ENCODE measurements at places on chromosomes 16 and 17.

- DNase-seq: no peak
Observed at GRCh38 chr16:79656553-79657115, 56.1 kb upstream of the MAF start.

GRCh38 chr17:59761385-59762048 is 54.1 kb downstream of the VMP1 start:
- DNase-seq: peak; percentile 60

GRCh38 chr16:78462288-78463208 is 363.1 kb downstream of the WWOX start:
- DNase-seq: no peak

DNA sequence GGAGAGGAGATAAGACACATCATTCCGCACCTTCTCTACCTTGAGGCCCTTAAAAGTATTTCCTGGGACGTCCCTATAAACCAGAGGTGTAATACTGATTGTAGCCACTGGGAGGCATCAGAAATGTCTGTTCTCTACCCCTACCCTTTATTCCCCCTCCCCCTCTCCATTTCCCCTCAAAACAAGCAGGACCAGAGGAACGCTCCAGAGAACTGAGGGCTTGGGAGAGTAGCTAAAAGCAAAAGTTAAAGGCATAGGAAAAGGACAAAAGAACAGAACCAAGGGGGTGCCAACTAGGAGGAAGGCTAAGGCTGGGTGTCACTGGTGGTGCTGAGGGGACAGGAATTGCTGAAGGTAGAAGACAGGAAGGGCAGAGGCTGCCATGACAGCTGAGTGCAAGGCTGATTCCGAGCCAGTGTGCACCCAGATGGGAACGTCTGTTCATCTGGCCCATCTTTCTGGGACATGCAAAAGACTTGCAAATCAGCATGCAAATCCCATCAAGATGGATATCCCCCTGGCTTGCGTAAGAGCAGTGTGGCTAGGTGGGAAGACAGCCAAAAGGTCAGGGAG is 6.7 kb downstream of the CAMTA2 start:
- peak; percentile 17 for DNase-seq

- no peak for DNase-seq
Observed at GRCh38 chr17:47288531-47289116, 35.0 kb downstream of the ITGB3 start.
